ENCODE measurements at places on chromosomes 1 and 21.

- no peak for DNase-seq
These were observed 59.1 kb upstream of the SIM2 start for GRCh38 chr21:36639769-36640168.

DNA sequence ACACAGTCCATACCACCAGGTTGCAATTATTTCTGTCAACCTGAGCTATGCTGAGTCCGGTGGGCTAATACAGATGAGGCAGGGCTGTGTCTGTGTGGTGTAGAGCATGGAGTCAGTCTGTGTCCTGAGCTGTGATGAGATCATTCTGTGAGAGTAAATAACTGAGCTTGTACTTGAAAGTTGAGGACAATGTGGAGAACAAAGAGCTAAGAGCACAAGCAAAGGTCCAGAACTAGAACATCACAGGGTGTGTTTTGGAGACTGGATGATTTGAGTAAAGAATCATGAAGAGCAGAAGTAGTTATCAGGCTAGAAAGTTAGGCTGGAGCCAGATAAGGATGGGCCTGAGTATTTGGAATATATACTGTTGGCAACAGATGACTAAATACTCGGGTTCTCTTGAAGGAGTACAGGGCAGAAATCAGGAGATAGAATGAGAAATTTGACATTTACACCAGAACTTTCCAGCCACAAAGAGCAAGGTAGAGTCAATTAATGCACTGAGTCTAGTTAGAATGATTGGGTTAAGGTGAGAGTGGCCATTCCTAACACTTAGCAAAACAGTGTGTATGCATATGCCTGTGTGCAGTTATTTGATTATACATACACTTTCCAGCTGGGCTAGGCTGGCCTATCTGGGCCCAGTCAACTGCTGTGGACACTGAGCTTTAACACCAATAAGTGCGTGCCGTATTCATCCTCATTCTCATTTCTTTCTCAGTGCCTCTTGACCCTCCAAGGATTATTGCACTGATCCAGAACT lies 48.8 kb downstream of the LEPR start:
- no peak for DNase-seq

- DNase-seq: no peak
These were observed 10.1 kb downstream of the FTCD start for GRCh38 chr21:46145159-46145839.

DNA sequence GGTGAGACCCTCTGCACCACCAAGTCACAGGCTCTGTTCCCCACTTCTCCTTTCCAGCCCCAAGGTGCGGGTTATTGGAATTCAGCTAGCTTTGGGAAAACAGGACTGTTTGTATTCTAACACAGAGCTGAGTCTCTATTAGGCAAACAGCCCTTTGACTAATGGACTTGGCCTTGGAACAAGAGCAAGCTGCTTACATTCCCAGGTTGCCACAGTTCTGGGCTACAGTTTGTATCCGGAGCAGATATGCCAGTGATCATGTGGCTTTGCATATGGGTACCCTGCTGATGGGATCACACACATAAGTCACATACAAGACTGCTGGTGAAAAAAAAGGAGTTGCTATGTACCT lies 110.5 kb upstream of the COA6 start:
- no peak for DNase-seq

GRCh38 chr1:94063379-94063778 lies 57.6 kb downstream of the ABCA4 start:
- DNase-seq: no peak

- DNase-seq: no peak
These were observed 59.8 kb upstream of the BACH1 start for GRCh38 chr21:29238967-29239290.

DNA sequence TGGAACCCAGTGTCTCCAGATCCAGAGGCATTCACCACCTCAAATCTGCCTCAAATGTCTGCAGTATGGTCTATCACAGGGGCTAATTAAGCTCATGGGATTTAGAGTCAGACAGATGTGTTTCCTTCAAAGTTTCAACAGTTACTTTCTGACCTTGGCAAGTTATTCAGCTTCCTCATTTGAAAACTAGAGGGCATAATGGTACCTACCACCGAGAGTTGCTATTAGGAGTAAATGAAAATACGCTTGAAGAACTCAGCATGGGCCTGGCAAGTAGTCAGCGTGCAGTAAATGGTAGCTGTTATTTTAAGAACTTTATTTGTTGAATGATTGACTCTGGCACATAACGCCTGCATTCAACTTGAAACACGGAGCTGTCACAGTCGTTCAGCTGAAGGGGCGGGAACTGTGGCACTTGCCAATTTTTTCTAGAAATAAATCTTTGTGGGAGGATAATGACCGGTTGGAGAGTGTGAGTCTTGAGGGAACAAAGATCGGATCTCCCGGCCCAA lies 1.2 kb upstream of the CAP1 start:
- no peak for DNase-seq

GRCh38 chr1:26697978-26698849 lies 2.4 kb downstream of the ARID1A start:
- DNase-seq: peak; percentile 82

DNA sequence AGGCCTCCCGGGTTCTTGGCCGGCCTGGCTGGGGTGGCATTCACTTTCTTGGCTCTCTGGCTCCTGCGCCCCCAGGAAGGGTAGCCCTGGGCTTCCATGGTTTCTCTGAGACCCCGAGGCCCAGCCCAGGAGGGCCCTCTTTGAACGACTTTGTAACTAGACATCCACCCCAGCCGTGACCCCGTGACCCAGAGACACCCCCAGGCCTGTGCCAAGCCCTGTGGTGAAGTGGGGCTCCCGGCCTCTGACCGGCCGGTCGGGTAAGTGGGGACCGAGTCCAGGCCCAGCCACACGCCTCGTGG lies 64.0 kb downstream of the COL18A1 start:
- no peak for DNase-seq

DNA sequence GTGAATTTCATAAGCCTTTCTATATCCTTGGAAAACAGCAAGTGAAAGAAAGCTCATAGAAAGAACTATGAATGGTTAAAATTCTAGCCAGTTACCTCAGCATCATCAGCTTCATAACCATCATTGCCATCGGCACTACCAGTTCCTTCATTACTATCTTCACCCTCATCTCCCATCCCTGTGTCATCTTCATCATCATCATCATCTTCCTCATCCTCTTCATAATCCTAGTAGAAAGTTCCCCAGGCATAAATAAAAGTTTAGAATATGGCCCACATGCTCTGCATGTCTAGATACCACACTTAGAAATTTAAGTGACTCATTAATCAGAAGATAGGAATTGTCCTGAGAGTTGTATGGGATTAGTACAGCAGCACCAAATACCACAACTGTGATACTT lies 49.0 kb downstream of the TPR start:
- no peak for DNase-seq

GRCh38 chr1:228884196-228884595 lies 148.9 kb downstream of the RHOU start:
- no peak for DNase-seq

- DNase-seq: peak; percentile 2
These were observed 34.6 kb downstream of the OLFML2B start for GRCh38 chr1:161989108-161989507.

- no peak for DNase-seq
These were observed 181.4 kb downstream of the CLIC6 start for GRCh38 chr21:34850166-34850690.

DNA sequence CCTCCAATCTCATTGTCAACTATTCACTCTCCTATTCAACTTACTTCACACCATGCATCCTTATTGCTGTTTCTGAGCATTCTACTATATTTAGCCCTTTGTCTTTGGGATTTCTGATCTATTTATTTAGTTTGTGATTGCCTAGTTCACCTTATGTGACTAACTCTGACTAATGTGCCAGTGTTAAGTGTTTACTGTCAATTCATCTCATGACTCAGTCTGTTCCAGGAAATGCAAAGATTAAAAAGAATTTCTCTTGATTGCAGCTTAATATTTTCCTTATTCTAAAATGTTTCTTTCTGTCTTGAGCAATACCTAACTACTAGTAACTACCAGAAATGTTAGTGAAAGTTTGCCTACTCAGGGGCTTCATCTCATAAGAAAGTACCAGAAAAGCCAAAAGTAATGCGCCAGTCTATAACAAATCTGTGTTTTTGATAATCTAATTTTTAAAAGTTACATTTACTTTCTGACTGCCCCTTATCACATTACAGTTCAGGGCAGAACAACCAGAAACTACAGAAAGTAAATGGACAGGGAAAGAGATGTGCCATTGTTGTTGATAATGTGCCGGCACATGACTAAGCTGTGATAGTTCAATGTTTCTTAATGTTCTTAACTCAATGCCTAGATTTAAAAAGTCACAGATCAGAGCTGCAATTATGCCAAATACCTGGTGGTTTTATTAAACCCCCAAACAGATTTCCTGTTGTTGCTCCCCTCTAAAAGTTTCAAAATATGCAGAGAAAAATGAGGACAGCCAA lies 556.5 kb downstream of the PTBP2 start:
- DNase-seq: peak; percentile 23

- DNase-seq: no peak
These were observed 306.6 kb downstream of the PCP4 start for GRCh38 chr21:40173816-40174215.

- DNase-seq: no peak
These were observed 159.2 kb downstream of the TRABD2B start for GRCh38 chr1:47837866-47838561.

DNA sequence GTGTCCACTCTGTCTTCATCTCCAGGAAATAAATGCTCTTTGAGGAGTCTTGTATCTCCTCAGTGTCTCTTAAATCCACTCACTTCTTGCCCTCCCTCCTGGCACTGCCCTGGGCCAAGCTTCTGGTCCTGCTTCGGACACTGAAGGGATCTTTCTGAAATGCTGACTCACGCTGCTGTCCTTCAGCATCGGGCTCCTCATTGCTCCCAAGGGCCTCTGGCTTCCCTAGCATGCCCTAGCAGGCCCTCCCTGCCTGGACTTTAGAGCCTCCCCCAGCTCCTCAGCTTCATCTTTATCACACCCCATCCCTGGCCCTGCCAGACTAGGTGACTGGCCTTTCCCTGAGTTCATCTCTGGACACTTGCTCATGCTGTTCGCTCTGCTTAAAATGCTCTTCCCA lies 96.6 kb downstream of the FOXD2 start:
- DNase-seq: no peak

GRCh38 chr1:56437959-56438358 lies 141.4 kb downstream of the PLPP3 start:
- no peak for DNase-seq

GRCh38 chr1:185565302-185565701 lies 168.9 kb upstream of the HMCN1 start:
- no peak for DNase-seq

DNA sequence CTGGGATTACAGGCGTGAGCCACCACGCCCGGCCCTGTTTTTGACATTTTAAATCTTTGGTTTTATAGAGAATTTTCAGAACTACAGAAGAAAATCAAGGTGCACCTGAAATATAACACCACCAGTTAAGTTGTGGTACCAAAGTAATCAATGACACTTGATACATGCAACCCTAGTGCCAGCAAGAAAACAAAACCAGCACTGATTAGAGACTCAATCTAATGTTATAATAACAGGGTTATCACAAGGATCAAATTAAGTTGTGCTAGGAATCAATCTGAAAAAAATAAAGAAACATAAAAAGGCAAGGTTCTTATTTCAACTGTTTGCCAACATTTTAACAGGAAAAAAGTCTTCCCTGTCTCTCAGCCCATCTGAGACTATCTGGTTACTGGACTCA lies 23.8 kb downstream of the TGFBR3 start:
- no peak for DNase-seq

DNA sequence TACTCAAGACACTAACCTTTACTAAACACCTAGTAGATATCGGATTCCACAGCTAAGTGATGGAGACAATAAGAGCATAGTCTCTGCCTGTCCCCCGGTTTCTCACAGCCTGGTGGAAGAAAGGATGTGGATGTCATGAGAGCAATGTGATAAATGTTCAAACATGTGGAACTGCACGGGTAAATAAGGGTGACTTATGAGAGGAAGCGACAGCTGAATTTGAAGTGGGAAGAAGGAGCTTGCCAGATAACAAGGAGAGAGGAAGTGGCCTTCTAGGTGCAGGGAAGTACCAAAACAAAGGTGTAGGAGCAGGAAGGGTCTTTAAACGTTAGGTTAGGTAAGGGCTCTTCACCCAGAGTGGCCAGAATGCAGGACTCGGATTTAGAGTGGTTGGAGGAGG lies 178.6 kb upstream of the NRIP1 start:
- no peak for DNase-seq

- no peak for DNase-seq
These were observed 10.2 kb downstream of the CD52 start for GRCh38 chr1:26327956-26328362.

GRCh38 chr1:31809698-31810097 lies 6.1 kb downstream of the SPOCD1 start:
- DNase-seq: no peak

- peak; percentile 10 for DNase-seq
These were observed 65.4 kb downstream of the RPE65 start for GRCh38 chr1:68384321-68384813.

- no peak for DNase-seq
These were observed 338.6 kb upstream of the SNX7 start for GRCh38 chr1:98322966-98323365.

DNA sequence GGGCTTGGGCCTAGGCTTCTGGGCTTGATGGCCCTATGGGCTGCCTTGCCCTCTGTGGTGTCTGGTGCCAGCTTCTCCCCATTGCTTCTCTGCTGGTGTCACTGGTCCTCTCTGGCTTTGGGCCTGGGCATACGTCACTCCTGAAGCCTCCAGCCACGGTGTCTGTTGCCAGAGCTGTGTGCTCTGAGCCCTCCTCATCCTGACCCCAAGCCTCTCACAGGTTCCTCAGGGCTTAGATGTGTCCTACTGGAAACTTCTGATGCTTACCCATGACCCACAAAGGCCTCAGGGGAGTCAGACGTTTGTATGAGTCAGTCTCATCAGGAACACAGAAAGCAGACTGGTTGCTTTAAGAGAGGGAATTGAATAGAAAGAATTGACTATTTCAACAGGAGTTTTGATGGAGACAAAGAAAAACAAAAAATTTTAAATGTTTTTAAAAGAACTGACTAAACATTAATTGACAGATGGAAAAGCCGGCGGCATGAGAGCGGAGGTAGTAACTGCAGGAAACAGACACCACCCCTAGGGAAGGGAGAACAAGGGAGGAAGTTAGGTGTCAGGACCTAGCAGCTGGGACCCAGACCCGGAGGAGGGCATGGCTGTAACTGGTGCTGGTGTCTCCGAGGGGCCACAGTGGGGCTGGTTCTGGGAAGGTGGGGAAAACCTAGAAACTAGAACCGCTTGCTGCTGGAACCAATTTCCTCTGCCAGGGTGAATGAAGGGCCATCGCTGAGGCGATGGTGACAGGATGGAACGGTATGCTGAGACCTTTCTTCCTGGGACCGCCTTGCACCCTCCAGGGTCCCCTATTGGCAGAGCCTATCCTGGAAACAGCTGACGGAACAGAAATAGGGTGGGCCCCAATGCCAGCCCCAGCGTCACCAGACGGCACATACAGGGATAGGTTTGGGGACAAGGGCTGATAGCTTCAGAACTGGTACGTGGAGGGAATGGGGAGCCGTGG lies 40.0 kb upstream of the CITED4 start:
- DNase-seq: no peak

DNA sequence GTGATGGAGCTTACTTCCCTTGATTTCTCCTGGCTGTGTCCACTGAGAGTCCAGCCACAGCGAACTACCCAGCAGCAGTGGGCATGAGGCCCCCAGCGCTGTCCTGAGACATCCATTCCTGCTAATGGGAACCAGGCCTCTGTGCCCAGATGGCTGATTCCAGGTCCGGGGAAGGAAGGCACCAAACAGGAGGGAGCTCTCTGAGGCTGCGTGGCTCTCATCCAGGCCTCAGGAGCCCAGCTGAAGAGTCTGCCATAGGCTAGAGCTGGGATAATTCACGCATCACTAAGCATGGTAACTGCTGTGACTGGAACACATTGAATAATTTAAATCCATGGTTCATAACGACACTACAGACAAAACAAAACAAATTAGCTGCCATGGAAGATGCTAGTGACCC lies 24.7 kb upstream of the LRRC47 start:
- DNase-seq: no peak

Measured in activated CD4-positive, alpha-beta T cell treated with anti-CD3 and anti-CD28 coated beads, Interleukin-10, Interleukin-2, amounts not matched to agents 100 ng/mL and 50 ng/mL, durations not matched to agents 16 hours and 8 hours (primary cell).